ENCODE measurements at places on chromosomes 2 and 18.

DNA sequence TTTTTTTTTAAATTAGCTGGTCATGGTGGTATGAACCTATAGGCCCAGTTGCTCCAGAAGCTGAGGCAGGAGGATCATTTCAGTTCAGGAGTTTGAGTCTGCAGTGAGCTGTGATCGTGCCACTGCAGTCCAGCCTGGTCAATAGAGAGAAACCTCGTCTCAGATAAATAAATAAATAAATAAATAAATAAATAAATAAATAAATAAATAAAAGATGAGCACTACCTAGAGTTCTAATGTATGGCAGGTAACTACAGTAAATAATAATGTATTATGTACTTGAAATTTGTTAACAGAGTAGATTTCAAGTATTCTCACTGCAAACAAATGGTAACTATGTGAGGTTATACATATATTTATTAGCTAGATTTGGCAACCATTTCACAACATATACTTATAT lies 697.9 kb upstream of the ID2 start:
- no peak for DNase-seq

DNA sequence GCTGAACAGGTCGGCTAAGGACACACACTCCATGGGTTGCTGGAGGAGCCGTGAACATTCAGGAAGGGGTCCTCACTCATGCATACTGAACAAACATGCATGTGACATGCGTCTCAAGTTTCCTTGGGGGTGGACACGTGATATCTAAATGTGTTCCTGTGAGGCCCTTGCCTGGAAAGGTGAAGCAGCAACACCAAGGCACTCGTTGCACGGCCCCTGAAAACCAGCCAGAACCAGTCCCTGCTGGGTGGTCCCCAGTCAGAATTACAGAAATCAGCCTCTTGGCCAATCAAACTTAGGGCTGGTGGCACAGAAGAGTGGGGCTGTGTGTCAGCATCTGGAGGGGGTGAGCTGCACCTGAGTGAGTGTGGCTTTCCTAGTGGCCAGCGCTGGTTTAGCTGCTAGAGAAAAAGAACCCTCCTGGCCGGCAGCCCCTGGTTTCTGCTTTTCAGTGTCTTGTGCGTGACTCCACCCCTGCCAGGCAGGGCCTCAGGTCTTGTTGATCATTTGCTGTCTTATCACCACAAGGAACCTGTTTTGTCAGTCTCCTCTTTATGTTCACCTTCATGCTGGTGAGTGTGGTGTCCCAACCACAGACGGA lies 3.2 kb upstream of the AQP12B start:
- DNase-seq = no peak

DNA sequence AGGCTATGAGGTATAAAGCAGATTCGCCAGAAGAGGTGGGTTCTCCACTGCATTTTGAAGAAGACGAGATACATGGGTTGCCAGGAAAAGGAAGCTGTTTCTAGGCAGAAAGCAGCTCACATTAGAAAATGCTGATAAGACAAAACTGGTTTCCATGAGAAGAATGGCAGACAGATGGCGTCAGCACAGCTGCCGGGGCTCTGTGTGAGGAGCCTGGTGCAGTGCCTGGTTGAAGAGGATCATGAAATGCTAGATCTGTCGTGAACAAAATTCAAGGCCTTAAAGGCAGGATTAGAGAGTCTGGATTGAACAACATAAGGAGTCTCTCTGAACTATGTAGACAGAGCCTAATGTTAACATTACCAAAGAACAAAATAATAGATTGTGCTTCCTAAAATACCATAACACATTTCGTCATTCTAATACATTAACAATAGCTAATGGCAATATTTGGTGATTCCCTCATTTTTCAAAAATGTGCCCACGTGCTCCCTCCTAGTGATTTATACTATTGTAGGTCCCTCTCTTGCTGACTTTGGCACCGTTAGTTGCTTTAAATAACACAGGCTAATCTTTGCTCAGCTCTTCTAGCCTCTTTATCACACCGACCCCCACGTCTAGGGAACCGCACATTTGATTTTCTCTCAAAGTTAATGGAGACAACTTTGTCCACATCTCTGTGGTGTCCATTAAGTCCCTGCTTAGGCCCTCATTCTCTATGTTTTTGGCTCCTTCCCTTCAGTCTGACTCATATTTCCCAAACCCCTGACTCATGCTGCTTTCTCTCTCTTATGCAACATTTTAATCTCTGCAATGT lies 38.2 kb downstream of the EFEMP1 start:
- no peak for DNase-seq

DNA sequence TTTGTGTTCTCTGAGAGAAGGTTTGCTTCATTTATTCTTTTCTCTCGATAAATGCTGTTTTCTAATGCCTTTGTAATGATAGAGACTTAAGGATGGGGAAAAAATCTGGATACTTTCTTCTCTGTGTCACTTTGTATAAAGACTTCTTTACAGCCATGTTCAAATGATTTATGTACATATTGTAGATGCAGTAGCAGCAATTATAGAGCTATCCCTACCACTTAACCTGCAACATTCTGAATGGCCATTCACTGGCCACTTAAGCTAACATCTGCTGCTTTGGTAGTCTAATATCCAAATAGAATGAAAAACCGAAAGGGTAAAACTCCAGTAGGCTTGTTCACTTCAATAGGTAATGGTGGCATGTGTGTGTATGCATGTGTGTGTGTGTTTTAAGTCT lies 97.8 kb downstream of the CSRNP3 start:
- no peak for DNase-seq

DNA sequence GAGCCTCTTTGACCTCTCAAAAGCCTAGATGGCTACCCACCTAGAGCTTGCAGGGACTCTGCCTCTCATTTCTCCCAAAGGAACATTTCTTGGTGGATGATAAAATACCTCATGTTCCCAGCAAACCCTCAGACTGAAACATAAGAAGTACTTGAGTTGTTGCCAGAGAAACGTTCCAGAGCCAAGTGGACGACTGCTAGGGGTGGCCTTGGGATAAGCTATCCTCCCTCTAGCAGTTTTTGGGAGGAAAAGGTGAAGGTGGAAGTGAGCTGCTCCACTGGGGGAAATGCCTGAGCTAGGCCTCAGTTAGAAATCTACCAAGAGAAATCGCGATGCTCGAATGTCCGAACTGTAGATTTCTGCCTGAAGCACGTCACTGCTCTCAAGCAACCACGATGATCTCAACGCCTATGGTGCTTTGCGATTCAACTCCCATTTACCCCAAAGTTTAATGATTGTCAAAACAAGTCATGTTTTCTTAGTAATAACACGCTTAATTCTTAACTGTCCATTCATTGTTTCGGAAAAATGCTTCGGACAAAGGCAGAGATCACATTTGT lies 91.5 kb downstream of the CCBE1 start:
- DNase-seq = no peak
